ENCODE measurements at places on chromosomes 11 and 22.
A peak's percentile ranks its signal among the peaks of the same experiment; 100 is the strongest.

- no peak for DNase-seq
Measured at GRCh38 chr11:38582151-38582550, 1984.1 kb upstream of the RAG2 start.

DNA sequence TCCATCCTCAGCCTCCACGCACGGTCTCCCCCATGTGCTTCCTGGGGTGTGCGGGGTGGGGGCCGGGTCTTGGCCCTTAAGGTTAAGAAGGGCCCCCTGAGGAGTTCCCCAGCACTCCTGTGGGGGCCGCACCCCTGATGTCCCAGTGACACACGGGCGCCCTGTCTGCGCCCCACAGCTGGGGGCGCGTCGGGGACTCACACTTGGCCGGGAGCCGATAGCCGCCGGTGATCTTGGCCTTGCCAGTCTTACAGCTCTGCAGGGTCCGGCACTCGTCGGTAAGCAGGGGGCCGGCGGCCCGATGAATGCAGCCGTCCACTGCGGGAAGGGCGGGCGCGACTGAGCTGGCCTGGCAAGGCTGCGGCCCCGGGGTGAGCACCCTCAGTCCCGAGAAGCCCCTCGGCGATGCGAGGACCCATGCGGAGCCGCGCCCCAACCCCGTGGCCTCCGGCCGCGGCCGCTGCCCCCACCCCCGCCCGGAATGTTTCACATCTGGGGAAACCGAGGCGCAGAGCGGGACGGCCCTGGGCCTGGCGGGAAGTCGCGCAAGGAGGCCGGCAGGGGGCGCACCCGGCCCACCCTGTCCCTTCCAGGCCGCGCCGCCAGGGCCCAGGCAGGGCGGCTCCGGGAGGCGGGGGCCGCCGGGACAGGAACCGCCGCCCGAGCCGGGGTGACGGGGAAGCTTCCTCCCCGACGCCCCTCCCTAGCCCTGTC lies 13.9 kb downstream of the OTUB1 start:
- DNase-seq: peak; percentile 85

DNA sequence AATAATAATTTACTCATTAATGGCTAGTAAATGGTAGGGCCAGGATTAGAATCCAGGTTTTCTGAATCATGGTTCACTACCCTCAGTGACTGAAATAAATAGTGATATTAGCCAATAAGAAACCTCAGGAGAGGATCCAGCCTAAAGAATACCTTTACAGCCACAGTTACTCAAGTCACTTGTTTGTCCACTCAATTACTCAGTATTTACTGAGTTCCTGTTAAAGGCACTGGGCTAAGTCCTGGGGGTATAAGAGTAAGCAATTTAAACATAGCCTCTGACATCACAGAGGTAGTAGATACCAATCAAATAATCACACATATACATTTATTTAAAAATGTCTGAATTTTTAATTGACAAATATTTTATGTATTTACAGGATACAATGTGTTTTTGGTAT lies 56.8 kb upstream of the GAB2 start:
- no peak for DNase-seq

GRCh38 chr22:37319469-37319868 lies 37.2 kb downstream of the CYTH4 start:
- DNase-seq: no peak

DNA sequence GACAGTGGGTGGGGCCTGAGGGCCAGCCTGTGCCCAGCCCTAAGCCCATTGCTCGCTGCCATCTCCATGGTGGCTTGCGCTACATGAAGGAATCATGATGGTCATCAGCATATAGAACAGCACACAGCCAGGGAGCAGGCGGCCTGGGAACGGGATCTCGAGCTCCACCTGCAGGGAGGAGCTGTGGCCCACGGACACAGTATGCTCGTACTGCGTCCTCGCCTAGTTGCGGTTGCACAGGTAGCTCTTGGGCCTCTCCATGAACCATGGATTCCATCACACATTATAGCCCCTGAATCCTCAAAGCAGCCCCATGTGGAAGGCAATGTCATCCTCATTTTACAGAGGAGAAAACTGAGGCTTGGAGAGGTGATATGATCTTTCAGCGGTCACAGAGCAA lies 15.1 kb downstream of the SEC14L4 start:
- DNase-seq: no peak

DNA sequence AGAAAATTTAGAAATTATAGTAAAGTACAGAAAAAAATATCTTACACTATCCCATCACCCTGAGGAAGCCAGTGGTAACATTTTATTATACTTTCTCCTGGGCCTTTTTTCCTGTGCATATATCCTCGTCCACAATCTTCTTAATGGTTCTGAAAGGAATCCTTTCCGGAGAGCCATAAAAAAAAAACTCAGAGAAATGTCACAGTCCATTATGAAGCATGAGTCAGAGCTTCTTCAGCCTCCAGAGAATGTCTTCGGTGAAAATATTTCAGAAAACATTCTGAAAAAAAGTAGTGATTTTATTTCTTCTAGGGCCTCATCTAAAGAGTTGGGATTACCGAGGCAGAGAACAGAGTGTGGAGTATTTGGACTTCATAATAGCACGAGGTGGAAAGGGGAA lies 163.4 kb downstream of the INSC start:
- no peak for DNase-seq

GRCh38 chr11:94472916-94473799 lies 20.5 kb downstream of the MRE11 start:
- no peak for DNase-seq

- no peak for DNase-seq
Measured at GRCh38 chr11:95247127-95247684, 16.2 kb upstream of the SESN3 start.

- DNase-seq: no peak
Measured at GRCh38 chr22:20928573-20928967, 11.4 kb downstream of the CRKL start.

- DNase-seq: no peak
Measured at GRCh38 chr22:35622191-35622913, 5.2 kb upstream of the MB start.

DNA sequence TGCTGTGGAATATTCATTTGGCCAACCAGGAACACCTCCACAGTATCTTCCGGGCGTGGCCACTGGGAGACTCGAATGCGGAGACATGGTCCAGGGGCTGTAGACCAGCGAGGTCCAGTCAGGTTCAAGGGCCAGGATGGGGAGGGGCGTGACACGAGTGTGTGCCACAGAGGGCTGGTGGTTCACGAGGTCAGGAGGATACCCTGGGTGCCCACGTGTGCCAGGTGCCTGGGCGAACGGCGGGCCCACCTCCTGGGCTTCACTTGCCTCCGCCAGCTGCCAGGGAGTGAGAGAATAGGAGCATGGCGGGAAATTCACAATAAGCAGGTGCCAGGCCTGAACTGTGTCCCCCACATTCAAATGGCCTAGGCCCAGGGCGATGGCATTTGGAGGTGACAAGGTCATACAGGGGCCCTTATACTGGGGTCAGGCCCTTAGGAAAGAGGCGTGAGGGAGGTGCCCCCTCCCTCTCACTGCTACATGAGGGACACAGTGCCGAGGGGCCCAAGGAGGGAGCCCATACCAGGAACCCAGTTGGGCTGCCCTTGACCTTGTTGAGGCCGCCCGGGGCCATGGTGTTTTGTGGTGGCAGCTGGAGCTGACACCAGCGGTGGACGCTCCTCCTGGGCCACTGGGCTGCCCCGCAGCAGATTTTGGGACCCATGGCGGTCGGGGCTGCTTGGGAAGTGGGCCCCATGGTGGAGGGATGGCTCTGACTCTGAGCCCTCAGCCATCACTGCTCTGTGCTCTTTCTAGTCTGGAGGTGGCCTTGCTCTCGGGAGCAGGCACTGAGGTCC lies 1268.9 kb downstream of the BRD1 start:
- DNase-seq: no peak

DNA sequence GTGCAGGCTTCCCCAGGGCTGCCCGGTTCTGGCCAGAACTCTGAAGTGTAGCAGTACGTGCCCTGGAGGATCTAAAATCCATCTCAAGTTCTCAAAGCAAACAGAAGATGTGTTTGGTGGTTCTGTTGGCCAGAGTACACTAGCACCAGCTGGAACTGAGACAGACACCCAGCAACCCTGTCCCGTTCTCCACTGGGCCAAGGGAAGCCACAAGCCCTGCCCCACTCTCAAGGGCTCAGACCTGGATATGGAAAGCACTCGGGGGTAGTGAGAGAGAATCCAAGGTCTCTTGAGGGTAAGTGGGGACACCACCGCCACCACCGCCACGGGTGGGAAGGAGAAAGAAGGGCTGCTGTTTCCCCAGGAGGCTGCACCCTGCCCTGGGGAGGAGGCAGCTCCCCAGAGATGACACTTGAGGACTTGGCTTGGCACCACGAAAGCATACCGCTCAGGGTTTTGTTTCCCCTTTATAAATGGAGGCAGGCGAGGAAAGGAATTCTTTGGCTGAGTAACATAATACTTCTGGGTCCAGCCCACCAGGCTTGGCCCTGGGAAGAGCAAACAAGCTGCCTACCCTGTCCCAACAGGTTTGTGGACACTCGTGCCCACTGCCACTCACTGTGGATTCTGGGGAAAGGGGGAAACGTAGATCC lies 56.1 kb upstream of the POU2AF1 start:
- DNase-seq: no peak

- DNase-seq: no peak
Measured at GRCh38 chr11:1112351-1113191, 37.9 kb downstream of the MUC2 start.

- no peak for DNase-seq
Measured at GRCh38 chr22:20664594-20664959, 109.3 kb upstream of the SERPIND1 start.

DNA sequence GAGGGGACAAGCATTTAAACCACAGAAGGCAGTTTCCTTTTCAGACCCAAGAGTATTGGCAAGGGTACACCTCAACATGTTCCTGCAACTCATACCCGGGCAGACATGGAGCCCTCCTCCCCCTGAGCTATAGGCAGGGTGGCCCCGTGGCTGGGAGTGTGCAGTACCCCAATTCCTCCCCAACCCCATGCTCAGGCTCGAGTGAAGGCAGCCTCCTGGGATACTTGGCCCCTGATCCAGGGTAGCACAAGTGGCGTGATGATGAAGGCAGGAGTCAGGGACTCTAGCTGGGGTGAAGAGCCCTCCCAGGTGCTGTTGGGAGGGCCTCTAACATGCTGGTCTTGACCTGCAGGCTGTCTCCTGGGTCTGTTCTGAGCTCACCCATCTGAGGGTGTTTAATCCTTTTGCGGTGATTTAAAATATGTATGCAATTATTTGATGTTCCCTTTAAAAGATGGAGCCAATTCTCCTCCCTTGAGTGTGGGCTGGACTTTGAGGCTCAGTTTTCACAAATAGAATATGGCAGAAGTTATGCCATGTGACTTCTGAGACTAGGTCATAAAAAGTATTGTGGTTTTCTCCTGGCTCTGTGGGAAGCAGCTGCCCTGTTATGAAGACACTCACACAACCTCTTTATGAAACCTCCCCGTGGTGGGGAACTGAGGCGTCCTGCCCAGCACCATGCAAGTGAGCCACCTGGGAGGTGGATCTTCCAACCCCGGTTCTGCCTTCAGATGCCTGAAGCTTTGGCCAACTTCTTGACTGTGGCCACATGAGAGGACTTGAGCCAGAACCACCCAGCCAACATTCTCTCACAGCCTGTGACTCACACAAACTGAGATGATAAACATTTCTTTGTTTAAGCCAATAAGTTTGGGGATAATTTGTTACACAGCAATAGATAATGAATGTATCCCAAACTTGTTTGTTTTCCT lies 54.7 kb upstream of the NECTIN1 start:
- no peak for DNase-seq

- no peak for DNase-seq
Measured at GRCh38 chr11:73281201-73281741, 9.1 kb downstream of the P2RY6 start.

DNA sequence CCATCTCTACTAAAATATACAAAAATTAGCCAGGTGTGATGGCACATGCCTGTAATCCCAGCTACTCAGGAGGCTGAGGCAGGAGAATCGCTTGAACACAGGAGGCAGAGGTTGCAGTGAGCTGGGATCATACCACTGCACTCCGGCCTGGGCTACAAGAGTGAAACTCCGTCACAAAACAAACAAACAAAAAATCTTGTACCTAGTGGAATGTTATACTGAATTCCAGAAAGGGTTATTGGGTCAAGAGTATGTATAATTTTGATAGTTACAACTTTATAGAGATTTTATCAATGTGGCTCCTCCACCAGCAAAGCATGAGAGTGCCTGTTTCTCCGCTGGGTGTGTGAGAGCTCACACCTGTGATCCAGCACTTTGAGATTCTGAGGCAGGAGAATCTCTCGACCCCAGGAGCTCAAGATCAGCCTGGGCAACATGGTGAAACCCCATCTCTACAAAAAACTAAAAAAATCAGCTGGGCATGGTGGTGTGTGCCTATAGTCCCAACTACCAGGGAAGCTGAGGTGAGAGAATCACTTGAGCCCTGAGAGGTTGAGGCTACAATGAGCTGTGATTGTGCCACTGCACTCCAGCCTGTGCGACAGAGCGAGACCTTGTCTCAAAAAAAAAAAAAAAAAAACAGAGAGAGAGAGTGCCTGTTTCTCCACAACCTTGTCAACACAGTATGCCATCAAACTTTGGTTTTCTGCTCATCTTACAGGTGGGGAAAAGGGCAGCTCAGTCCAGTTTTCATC lies 12.7 kb upstream of the FOLR1 start:
- no peak for DNase-seq

GRCh38 chr11:46381048-46381818 lies at the start of gene MDK:
Gene MDK (plus strand): TSS chr11:46381669. CDS start chr11:46382058, 389 bp downstream.
- DNase-seq: peak; percentile 78
